ENCODE measurements at places on chromosomes 1 and 21.

GRCh38 chr1:198655459-198656121 lies 16.8 kb downstream of the PTPRC start:
- no peak for DNase-seq
- H3K4me3 ChIP-seq, result no peak overlapping the region
- H3K36me3 ChIP-seq, result no peaks in the 10 kb centered on the region
- H3K27me3 ChIP-seq, result no peaks in the 10 kb centered on the region

DNA sequence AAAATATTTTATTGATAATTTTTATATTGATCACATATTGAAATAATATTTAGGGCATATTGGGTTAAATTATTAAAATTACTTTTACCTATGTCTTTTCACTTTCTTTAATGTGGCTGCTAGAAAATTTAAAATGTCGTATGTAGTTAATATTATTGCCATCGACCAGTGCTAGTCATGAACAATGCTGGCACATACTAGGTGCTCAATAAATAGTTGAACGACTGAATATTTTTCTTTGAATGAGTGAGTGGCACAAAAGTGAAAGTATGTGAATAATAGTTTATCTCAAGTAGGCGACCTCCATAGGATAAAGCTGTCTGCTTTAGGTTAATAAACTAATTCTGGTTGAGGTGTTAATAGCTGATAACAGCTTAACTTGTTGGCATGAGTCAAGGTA lies 150.8 kb upstream of the FGGY start:
- peak overlapping the region; percentile 68 for H3K4me3 ChIP-seq
- H3K36me3 ChIP-seq, result no peaks in the 10 kb centered on the region
- no peak for DNase-seq
- H3K27me3 ChIP-seq, result no peaks in the 10 kb centered on the region
- H3K4me1 ChIP-seq, result peaks cover 62% of the 10 kb centered on the region

DNA sequence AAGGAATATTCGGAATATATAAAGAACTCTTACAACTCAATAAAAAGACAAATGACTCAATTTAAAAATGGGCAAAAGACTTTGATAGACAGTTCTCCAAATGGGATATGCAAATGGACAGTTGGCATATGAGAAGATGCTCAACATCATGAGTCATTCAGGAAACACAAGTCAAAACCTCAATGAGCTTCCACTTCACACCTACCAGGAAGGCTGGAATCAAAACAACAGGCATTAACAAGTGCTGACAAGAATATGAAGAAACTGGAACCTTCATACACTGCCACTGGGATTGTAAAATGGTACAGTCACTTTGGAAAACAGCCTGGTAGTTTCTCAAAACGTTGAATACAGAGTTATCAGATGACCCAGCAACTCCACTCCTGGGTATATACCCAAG lies 17.2 kb downstream of the PGBD5 start:
- no peak for DNase-seq
- H3K4me3 ChIP-seq, result no peak overlapping the region
- H3K27me3 ChIP-seq, result peaks cover 67% of the 10 kb centered on the region
- no peaks in the 10 kb centered on the region for H3K36me3 ChIP-seq
- H3K4me1 ChIP-seq, result no peaks in the 10 kb centered on the region

DNA sequence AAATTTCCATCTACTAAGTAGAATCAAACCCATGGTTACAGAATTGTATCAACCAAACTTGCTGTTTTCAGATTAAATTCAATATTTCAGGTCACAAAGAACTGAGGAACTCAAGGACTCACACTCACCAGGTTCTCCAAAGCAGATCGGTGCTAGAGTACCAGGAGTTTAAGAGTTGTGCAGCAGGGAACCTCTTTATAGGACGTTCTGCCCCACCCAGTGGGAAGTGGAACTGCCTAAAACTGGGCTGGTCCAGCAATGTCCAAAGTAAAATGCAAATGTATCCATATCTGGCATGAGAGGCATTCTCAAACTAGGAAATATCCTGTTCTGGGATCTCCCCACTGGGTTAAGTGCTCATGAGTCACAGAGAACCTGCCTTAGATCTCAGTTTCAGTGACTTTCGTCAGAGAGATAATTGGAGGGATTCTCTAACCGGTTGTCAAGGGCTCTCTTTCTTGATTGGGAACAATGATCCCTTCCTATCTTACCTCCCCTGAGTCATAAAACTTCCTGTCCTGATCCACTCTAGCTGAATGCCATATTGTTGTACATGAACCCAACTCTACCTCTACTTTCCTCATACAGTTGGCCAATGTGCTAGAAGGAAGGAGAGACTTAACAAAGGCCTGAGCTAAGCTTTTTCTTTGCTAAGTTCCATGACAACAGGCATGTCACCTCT lies at the start of gene SPRR2D:
SPRR2D (minus strand) TSS at position 171 of the 682 bp plus-strand sequence. CDS start 774 bp downstream, outside the sequence.
- DNase-seq, result peak; percentile 6
- no peak within 1 kb of the TSS for H3K4me3 ChIP-seq
- H3K4me1 ChIP-seq, result no peaks in the 10 kb centered on the region
- no peak within 1 kb of the TSS for H3K27ac ChIP-seq

GRCh38 chr1:58094221-58094620 lies 452.3 kb downstream of the OMA1 start:
- H3K4me1 ChIP-seq, result no peaks in the 10 kb centered on the region
- H3K27me3 ChIP-seq, result no peaks in the 10 kb centered on the region
- H3K27ac ChIP-seq, result no peak overlapping the region
- H3K36me3 ChIP-seq, result no peaks in the 10 kb centered on the region
- H3K4me3 ChIP-seq, result no peak overlapping the region

GRCh38 chr1:114986286-114986685 lies 43.3 kb upstream of the TSHB start:
- H3K27ac ChIP-seq, result no peak overlapping the region
- H3K27me3 ChIP-seq, result no peaks in the 10 kb centered on the region
- no peaks in the 10 kb centered on the region for H3K36me3 ChIP-seq
- H3K4me1 ChIP-seq, result no peaks in the 10 kb centered on the region
- no peak overlapping the region for H3K4me3 ChIP-seq
- peak; percentile 39 for DNase-seq

GRCh38 chr21:41098076-41098475 lies 69.9 kb upstream of the BACE2 start:
- no peaks in the 10 kb centered on the region for H3K4me1 ChIP-seq
- H3K27me3 ChIP-seq, result peaks cover 57% of the 10 kb centered on the region
- H3K27ac ChIP-seq, result no peak overlapping the region
- H3K4me3 ChIP-seq, result no peak overlapping the region
- no peak for DNase-seq
- H3K36me3 ChIP-seq, result no peaks in the 10 kb centered on the region

DNA sequence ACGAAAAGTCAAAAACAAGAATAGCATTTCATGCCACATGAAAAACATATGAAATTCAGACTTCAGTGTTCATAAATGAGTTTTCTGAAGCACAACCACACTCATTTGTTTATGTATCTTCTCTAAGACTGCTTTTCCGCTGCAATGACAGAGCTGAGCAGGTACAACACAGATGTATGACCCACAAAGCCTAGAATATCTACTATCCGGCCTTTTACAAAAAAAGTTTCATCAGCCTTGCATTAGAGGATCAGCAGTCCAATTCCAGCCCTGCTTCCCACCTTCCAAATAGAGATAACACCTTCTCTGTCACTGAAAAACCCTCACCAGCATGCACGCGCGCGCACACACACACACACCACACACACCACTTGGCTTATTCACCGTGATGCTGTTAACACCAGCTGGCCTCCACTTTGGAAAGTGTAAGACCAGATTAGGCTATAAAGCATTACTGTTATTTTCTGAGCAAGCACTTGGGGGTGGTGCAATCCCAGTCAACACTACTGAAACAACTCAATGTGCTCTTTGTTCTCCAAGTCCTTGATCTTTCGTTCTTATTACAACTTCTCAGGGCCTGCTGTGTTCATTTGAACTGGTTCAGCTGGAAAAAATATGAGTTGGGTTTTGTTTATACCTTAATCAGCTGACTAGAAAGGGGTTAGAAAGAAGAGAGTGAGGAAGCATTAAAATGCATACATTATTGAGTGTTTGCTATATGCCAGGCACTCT lies 90.0 kb downstream of the GLUL start:
- no peaks in the 10 kb centered on the region for H3K36me3 ChIP-seq
- H3K27me3 ChIP-seq, result no peaks in the 10 kb centered on the region
- H3K4me3 ChIP-seq, result no peak overlapping the region
- no peaks in the 10 kb centered on the region for H3K4me1 ChIP-seq

DNA sequence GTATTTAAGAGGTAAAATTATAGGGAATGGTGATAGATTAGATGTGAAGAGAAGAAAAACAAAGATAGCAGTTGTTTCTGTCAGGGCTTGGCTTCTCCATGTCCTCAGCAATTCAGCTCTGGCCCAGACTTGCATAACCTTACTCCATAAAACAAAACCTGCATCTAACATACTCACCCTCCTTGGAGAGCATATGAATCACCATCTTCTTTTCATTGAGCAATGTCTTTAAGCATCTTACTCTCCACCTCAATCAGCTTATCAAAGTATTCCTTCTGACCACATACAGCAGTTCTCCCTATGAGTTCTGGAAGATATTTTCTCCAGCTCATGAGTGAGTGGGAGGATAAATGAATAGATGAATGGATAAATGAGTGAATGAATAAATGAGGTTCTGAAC lies 49.0 kb downstream of the RAB3B start:
- no peak for DNase-seq
- no peak overlapping the region for H3K27ac ChIP-seq
- no peaks in the 10 kb centered on the region for H3K36me3 ChIP-seq
- H3K27me3 ChIP-seq, result no peaks in the 10 kb centered on the region

DNA sequence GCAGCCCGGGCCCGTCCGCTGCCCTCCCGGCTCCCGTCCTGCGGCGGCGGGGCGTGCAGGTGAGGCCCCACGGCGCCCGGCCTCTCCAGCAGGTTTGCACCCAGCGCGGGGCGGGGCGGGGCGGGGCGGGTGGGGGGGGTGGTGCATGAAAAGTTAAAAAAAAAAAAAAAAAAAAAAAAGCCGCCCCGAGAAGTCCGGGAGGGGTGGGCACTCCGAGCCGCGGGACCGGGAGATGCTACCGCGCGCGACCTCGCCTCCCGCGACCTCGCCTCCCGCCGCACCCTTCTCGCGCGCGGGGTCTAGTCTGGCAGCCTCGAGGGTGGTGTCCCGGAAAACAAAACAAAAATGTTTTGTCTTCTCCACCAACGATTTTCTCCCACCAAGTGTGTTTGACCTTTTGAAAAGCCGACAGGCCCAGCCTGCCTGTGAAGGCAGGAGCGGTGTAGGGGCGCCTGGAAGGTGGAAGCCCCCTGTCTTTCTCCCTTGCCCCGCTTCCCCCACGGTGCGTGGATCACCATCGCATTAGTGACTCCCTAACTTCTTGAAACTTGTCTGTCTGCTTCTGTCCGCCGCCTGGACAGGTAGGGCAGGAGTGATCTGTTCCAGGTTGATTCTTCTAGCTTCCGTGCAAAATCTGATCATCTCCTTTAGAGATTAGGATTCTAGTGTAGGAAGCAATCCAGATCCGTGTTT lies 569 bp downstream of the RCAN3 start:
- H3K4me3 ChIP-seq, result peak overlapping the region; percentile 78
- H3K4me1 ChIP-seq, result peaks cover 31% of the 10 kb centered on the region
- peak overlapping the region; percentile 59 for H3K27ac ChIP-seq
- DNase-seq, result peak; percentile 42

DNA sequence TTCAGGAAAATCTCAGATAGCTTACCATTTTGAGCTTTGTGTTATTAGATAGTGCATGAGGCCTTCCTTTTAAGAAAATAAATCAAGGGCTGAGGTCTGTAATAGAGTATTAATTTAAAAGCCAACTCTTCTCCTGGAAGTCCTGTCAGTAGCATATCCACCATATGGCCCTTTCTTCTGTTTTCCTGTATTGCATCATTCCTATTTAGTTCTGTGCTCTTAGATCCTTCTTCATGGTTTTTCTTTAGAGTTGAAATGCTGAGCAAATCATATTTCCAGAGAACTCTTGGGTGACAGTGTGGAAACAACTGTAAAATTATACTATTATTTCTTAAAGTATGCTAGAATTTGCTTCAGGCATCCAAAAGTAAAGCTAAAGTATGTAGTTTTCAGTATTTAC lies 91.7 kb downstream of the TTC3 start:
- no peak overlapping the region for H3K4me3 ChIP-seq
- H3K27me3 ChIP-seq, result no peaks in the 10 kb centered on the region
- no peak overlapping the region for H3K27ac ChIP-seq
- peaks cover 57% of the 10 kb centered on the region for H3K36me3 ChIP-seq

GRCh38 chr1:91879733-91880132 lies 6.2 kb downstream of the TGFBR3 start:
- H3K27me3 ChIP-seq, result no peaks in the 10 kb centered on the region
- no peak overlapping the region for H3K4me3 ChIP-seq
- H3K27ac ChIP-seq, result no peak overlapping the region
- H3K36me3 ChIP-seq, result no peaks in the 10 kb centered on the region
- DNase-seq, result no peak
- H3K4me1 ChIP-seq, result peaks cover 23% of the 10 kb centered on the region

GRCh38 chr1:31208361-31208945 lies 31.2 kb downstream of the NKAIN1 start:
- no peaks in the 10 kb centered on the region for H3K27me3 ChIP-seq
- no peak for DNase-seq
- H3K27ac ChIP-seq, result no peak overlapping the region
- no peaks in the 10 kb centered on the region for H3K36me3 ChIP-seq
- no peak overlapping the region for H3K4me3 ChIP-seq

DNA sequence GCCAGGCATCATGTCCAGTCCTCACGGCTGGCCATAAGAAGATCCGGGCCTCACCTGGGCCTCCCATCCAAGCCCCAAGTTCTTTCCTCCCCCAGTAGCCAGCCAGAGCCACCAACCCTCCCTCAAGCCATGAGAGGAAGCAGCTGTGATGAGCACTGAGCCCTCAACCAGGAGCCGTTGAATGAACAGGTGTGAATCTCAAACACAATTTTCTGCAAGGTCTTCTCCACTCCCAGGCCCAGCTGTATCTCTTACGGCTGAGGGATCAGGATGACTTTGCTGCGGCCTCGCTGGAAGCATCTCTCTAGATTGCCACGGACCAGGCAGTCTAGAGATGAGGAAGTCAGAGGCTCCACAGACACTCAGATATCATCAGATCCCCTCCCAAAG lies 9.8 kb upstream of the CLDN14 start:
- DNase-seq, result no peak
- no peaks in the 10 kb centered on the region for H3K27me3 ChIP-seq
- H3K4me1 ChIP-seq, result peaks cover 8% of the 10 kb centered on the region
- H3K4me3 ChIP-seq, result no peak overlapping the region
- H3K36me3 ChIP-seq, result no peaks in the 10 kb centered on the region

DNA sequence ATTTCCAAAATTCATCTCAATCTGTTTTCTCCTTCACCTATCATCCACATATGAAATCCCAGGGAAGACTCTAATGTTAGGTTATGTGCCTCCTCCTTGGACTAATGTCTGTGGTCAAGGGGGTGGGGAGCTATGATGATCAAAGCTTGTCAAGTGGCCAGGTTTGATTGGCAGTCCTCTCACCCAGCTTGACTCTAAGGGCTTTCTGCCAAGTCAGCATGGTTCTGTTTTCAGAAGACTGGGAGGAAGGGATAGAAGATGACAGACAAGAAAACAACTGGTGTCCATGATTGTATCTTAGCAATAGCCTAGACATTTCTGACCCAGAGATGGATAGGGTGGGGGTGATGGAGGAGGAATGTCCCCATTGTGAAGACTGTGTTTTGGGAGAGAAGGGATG lies 9.1 kb upstream of the THEM5 start:
- no peaks in the 10 kb centered on the region for H3K4me1 ChIP-seq
- no peak for DNase-seq
- H3K4me3 ChIP-seq, result no peak overlapping the region
- H3K27me3 ChIP-seq, result no peaks in the 10 kb centered on the region
- no peaks in the 10 kb centered on the region for H3K36me3 ChIP-seq

GRCh38 chr1:158038793-158039192 lies 45.3 kb downstream of the KIRREL1 start:
- H3K4me3 ChIP-seq, result no peak overlapping the region
- peaks cover 22% of the 10 kb centered on the region for H3K4me1 ChIP-seq
- no peak for DNase-seq
- no peaks in the 10 kb centered on the region for H3K27me3 ChIP-seq
- no peak overlapping the region for H3K27ac ChIP-seq
